ENCODE measurements at places on chromosomes 1 and 21. TPM values are rescaled to one million over a fixed set of nuclear protein-coding genes. Genes with fewer than 3 reads are reported as not detected.

OMA1 gene
- polyA plus RNA-seq = 22.3 TPM

GRCh38 chr1:228071839-228072657, 10.5 kb upstream of the ARF1 start:
- DNase-seq = no peak

DNA sequence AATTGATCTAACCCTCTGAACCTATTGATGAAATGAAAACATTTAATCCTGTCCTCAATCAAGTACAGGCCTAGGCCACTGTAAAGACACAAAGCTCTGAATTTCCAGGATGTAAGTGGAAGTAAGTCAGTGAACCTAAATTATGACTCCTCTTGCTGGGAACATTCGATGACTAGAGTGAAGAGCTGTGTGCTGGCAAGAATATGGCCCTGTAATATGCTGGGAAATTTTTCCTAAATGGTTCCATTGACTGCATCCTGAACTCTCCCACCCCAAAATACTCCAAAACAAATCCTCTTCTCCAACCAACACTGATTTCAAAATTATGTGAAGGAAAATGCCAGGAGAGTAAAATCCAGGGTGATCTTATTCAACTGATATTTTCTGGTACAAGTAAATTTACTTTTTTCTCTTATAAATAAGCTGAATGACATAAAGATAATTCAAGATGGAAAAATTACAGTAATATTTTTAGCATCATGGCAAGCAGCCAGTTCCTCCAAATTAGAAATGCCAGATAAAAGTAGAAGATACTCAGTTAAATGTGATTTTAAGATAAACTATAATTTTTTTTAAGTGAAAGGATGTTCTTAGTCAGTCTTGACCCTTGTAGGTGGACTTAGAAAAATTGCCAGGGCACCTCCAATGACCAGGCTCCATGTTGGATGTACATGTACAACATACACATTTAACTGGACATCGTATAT, 269.4 kb downstream of the PTGER3 start:
- DNase-seq = no peak

DNA sequence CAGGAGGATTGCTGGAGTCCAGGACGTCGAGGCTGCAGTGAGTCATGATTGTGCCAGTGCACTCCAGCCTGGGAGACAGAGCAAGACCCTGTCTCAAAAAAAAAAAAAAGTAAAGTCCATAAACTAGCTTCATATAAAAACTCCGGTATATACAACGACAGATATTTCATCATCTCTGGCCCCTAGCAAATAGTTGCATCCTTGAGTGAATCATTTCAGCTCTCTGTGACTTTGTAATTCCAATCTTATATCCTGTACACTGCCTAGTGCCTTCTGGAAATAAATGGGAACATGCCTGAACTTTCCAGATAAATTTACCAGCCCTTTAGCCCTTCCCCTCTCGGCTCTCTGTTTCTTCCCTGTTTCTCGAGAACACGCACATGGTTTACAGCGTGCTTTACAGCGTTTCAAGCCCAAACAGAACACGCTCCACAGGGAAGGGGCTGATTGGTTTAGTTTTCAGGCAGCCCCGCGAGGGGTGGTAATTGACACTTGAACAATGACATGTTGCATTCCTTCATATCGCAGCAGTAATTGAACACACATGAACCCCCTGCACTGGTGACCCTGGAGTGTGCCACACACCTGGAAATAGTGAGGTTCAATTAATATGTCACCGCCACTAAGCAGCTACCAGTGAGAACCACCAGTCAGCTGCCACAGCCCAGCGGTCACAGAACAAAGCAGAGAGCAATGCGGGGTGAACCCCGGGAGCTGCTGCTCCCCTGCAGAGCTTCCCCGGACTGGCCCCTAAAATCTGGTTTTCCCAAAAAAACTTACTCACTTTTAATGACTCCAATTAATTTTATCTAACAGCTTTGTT, 35.7 kb upstream of the SIM2 start:
- DNase-seq = no peak

DNA sequence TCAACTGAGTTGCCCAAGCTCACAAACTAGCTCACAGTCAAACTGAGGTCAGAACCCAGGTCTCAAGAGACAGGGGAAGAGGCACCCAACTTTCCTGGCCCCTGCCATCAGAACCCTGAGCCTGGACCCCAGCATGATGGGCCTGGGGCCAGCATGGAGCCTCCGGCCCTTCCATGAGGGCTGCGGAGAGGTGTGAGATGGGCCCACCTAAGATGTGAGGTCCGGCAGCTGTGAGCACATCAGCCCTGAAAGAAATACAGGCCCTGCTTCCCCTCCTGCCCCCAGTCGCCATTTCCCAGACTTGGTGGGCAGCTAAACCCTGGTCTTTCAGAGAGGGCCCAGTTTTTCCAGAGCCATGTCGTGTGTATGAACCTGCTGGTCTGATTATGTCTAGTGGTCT, 30.6 kb downstream of the QSOX1 start:
- no peak for DNase-seq

All from immature natural killer cell (primary cell).